Stimulated activated CD4-positive, alpha-beta T cell treated with anti-CD3 and anti-CD28 coated beads, Interleukin-15, amount 100 ng/mL, for 24 hours (primary cell): ENCODE measurements at places on chromosomes 2 and 18.

DNA sequence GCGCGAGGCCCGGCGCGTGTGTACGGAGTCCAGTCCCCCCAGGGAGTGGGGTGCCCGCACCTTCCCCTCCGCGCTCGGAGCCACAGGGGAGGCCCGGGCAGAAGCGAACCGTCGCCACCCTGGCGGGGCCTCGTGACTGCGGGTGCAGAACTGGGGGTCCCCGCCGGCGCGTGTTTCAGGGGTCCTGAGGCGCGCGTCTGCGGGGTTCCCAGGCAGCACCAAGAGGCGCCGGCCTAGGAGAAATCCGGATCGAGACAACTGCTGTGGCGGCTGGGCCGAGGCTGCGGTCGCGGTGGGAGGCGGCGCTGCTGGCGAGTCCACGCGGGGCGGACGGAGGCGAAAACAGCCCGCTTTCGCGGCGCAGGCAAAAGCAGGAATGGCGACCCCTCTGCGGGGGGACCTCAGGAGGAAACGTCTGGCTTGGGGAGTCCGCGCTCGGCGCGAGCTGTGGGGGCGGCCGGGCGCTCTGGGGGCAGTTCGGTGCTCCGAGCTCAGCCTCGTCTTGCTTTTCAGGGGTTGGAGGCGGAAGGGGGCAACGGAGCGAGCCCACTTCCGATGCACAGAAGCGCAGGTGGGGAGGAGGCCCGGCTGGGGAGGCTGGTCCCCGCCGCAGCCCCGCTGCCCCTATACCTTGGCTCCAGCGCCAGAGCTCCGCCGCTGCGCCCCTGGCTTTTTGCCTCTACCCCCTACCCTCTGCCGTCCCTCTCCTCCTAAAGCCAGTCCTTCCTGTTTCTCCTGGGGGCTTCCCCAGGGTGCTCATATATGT lies 81.5 kb upstream of the LDLRAD4 start:
- peak; percentile 48 for DNase-seq

GRCh38 chr2:178191004-178191508 lies 3.3 kb upstream of the OSBPL6 start:
- DNase-seq = no peak

GRCh38 chr2:132825601-132826000 lies 155.6 kb upstream of the LYPD1 start:
- no peak for DNase-seq

- DNase-seq = no peak
These were observed 105.4 kb downstream of the RTN4 start for GRCh38 chr2:54944724-54945326.

DNA sequence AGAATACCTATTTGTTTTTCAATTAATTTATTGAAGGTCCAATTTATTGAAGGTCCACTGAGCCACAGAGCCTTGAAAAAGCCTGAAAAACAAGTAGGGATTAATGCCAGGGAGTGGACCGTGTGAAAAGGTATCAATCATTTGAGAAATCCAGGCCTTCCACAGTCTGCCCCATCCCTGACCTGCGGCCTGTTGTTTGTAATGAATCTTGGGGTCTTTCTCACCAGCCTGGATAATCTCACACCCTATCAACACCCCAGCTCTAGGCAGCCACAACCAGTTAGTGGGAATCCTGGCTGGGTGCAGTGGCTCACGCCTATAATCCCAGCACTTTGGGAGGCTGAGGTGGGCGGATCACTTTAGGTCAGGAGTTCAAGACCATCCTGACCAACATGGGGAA lies 47.8 kb downstream of the TNFRSF11A start:
- DNase-seq = no peak

- DNase-seq = no peak
These were observed 58.9 kb upstream of the ZSWIM2 start for GRCh38 chr2:186907897-186908296.

DNA sequence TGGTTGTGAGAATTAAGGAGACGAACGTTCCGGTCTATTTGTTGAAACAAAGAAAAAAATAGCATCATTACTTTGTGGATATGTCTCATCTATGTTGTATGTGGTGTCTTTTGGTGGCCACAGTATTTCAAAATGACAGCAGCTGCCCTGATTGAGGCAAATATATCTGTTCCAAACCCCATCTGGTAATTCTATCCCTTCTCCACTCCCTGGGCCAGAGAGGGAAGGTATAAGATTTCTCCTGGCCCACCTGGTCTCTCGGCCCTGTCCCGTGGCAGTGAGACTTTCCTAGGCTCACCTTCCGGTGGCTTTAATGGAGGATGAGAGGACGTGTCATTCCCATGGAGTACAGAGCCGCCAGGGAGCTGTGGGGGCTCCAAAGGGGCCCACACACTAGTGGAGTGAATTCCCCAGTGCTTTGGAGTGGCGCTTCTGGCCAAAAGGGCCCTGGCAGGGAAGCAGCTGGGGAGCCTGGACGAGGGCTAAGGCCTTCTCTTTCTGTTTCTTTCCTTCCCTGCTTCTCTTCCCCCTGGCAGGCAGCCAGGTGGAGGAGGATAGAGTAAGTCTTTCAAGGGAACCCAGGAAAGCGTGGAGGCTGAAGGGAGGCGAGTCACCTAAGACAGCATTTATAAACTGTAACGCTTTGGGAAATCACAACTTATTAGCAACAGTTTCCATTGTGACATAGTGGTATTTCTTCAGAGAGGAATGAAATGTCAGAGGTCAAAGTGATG lies 5.6 kb downstream of the FOSL2 start:
- DNase-seq = peak; percentile 49

DNA sequence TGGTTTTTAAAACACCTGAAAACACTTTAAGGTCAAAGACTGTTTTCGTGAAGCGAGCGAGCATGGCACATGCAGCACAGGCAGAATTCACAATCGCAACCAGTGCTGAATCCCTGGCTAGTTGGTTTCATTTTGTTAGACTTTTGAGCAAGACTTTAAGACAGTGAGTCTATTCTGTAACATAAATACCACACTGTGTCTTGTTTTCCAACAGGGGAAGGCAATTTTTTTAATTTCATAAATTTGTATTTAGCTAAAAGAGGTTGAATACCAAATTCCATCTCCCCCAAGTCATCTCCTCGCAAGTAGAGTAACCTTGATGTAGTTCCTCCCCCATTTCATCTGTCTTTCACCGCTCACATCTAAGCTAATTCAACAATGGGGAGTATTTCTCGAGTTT lies 1.4 kb downstream of the CERKL start:
- no peak for DNase-seq

DNA sequence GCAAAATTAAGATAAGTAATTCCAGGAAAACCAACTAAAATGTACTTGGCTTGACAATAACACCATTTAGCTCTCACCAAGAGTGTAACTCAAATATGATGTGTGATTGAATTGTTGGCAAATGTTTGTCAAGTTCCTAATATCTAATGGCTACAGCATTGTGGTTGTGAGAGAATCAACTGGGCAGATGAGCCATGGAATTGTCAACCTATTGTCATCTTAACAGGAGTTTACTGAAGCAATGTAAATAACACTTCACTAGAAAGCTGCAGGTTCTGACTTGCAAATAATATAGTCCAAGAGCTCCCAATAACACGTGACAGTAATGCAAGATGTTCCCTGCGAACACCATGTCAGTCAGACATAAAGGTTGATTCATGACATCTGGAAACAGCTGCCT lies 495.2 kb upstream of the MEIS1 start:
- no peak for DNase-seq

GRCh38 chr2:20425371-20425881 lies 21.4 kb upstream of the RHOB start:
- no peak for DNase-seq

GRCh38 chr2:174606336-174606735 lies 8.7 kb upstream of the WIPF1 start:
- DNase-seq = peak; percentile 61

DNA sequence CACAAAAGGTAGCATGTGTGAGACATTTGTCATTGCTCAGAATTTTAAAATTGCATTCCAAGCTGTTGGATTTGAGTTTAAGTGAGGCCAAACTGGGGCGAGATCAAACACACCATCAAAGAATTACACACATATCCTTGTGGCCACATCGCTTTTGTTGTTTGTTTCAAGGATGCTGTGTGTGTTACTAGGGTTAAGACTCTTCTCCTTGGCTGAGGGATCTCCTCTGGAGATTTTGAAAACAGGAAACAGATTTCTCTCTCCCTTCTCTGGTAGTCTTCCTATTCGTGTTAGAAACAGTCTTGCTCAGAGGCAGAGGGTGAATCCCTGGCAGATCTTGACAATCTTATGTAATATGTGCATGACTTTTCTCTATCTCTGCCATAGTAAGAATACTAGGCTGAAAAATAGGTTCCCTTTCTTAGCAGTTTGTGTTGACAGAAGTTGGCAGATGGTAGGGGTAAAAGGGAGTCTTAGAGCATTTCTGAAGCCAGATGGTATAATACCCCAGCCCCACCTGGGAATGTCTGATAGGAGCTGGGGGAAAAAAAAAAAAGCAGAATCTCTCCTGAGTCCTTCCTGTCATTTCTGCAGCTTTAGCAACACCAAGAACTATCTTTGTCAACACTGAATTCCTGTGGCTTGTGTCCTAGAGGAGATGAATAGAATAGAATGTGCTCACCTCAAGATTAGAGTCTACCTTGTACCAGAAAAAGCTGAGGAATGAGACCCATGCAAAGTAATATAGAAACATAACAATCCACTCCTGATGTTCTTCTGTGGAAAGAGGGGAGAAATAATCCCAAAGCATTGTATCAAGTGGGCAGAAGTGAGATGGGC lies 101.8 kb downstream of the XRCC5 start:
- DNase-seq = no peak

GRCh38 chr2:120053891-120054290 lies 41.0 kb downstream of the EPB41L5 start:
- no peak for DNase-seq

DNA sequence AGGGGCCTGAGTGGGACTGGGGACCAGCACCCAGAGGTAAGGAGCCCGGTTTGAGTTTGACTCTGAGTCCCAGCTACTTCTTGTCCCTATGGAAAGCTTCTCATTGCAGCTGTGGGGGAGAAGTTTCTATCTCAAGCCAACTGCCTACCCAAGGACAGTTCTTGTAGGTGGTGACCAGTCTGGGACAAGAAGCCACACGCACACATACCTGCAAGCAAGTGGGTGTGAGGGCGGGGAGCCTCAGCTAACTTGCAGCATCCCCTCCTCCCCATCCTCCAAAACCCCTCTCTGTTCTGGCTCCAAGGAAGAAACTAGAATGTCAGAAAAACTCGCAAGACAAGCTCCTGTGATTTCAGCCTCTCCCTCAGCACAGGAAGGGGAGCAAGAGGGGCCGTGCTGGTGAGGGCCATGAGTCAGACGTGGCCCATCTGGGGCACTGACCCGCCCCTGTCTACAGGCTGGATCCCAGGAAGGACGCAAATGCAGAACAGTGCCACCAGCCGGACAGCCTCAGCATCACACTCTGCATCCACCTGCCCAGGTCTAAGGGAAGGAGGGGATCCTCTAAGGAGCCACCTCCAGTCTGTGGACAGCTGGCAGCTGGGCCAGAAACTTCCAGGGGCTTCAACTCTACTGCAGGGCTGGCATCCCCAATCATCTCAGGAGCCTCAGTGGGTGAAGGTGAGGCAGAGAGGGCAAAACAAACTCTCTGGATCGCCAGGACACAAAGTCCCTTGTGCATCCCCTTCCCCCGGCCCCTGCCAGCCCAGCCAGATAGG lies 103.4 kb downstream of the TNS1 start:
- peak; percentile 9 for DNase-seq

DNA sequence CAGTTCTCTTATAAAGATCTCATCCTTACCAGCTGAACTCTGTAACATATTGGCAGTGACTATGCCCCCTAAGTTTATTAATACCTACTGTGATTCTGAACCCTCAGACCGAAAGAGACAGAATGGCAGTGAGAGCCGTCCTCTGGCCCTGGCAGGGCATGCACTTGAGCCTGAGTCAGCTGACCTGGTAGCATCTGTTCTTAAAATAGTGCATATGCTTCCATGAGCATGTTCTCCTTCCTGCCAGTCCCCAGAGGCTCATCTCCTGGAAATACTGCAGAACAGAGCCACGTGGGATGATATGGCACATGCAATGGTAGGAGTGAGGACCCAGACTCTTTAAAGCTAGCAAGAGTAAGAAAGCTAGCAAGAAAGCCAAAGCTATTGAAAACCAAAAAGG lies 59.0 kb downstream of the RASGRP3 start:
- DNase-seq = no peak

GRCh38 chr2:70258532-70258875 lies 567 bp downstream of the PCYOX1 start:
- no peak for DNase-seq

GRCh38 chr2:47636176-47636575 lies 146.8 kb upstream of the MSH6 start:
- DNase-seq = no peak

DNA sequence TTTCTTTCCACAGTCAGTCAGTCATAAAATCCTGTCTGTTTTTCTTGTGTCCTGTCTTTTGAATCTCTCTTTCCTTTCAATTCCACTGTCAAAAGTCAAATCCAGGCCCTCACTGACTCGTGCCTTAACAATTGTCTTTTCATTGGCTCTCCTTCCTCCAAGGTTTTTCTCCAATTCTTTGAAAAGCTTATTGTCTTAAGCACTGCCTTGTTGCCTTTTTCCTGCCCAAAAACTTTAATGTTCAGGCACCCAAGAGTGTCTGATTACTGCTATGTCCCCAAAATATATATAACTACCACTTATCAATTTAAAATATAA lies 13.9 kb upstream of the SULT1C4 start:
- no peak for DNase-seq

GRCh38 chr18:79713341-79713740 lies 33.7 kb downstream of the CTDP1 start:
- no peak for DNase-seq

DNA sequence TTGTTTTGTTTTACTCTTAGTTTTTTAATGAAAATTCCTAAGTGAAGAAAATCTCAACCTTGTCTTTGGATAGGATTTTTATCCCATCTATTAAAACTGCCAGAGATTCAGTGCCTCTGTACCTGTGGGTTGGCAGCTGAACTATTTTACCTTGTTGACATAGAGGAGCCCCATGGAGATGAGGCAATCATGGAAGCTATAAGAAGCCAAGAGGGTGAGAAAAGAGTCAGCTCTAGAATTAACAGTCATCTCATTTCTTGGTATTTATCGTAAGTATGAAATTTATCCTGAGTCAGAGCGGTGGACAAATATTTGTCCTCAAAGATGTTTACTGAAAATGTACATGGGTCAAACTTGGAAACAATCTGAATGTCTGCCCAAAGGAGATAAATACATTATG lies 35.8 kb upstream of the PGAP1 start:
- DNase-seq = no peak

DNA sequence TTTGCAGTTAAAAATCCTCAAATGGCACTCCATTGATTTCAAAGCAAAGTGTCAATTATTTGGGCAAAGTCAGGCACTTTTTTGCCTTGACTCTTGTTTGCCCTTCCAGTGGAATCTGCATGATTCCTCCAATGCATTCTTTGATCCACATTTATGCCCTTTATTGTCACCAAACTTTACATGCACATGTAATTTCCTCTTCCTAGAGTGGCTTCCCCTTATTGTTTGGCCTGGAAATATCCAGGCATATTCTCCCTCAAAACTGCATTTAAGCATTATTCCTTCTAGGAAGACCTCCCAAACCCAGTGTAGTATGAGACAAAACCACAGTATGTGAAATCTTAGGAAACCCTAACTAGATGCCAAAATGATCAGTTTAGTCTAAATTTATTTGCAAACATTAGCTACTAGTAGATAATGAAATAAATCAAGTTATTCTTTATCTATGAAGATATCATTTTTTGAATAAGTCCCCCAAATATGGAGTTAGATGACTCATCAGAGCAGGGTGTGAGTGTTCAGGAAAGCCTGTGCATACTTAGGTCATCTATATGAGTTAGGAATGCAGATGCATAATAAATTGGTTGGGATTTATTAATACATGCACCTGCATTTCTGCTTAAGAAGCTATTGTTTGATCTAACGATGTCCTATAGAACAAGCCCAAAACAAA lies 433.3 kb upstream of the TCF4 start:
- DNase-seq = no peak
